ENCODE measurements at places on chromosomes 7 and 10. TPM values are rescaled to one million over a fixed set of nuclear protein-coding genes. Genes with fewer than 3 reads are reported as not detected.

- no peak for DNase-seq
Measured at GRCh38 chr7:69685293-69685631, 87.0 kb downstream of the AUTS2 start.

Gene GHRHR
- not detected for total RNA-seq

DNA sequence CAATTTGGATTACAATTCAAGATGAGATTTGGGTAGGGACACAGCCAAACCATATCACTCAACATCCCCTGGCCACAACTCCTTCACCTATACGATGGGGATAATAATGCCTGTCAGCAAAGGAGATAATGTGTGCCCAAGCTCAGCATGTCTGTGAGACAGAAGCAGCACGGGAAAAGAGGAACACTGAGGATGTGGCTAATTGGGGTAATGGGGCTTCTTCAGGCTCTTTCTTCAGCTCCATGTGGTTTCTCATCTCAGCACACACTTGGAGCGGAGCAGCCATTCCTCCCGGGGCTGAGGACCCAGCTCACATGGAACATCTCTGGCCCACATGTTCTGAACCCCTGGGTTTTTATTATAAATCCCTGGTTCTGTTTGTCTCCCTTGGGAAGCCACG, 136.0 kb upstream of the NAMPT start:
- no peak for DNase-seq

Gene RPEL1
- total RNA-seq, result not detected

Gene C7orf57
- not detected for total RNA-seq

- DNase-seq, result no peak
Measured at GRCh38 chr10:35573796-35574195, 31.3 kb upstream of the GJD4 start.

DNA sequence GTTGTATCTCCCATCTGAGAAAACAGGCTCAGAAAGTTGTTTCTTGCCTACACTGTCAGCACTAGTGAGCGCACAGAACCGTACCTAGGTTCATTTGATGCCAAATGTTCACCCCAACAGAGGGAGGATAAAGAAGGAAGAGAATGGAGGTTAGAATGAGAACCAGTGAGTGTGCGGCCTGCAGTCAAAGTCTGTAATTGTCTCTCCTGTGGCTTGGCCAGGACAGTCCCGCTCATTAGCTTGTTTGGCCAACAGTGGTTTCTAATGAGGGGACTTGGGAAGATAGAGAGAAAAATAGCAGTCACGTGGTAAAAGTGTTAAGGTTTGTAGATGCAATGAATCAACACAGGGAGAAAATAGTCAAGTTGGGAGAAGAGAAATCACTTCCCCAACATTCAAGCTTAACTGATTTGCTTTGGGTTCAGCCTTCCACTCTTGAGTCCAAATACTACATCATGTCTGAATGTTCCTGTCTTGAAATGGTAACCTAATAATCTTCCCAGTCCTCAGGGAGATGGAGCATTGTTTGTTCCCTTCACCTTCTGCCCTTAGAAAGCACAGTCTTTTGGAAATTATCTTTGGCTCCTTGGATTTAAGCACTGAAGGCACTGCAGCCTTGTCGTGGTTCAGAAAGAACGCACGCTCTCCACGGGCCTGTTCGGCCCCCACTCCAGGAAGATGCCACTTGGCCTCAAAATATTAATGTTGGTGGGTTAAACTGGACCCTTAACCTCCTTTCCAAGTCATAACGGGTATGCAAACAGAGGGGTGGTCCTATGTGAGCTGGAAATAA, 360.4 kb upstream of the ZNF32 start:
- DNase-seq, result no peak

Gene NCAPG2
- total RNA-seq, result 8.9 TPM

- DNase-seq, result no peak
Measured at GRCh38 chr10:79357180-79357579, 9.9 kb downstream of the PPIF start.

DNA sequence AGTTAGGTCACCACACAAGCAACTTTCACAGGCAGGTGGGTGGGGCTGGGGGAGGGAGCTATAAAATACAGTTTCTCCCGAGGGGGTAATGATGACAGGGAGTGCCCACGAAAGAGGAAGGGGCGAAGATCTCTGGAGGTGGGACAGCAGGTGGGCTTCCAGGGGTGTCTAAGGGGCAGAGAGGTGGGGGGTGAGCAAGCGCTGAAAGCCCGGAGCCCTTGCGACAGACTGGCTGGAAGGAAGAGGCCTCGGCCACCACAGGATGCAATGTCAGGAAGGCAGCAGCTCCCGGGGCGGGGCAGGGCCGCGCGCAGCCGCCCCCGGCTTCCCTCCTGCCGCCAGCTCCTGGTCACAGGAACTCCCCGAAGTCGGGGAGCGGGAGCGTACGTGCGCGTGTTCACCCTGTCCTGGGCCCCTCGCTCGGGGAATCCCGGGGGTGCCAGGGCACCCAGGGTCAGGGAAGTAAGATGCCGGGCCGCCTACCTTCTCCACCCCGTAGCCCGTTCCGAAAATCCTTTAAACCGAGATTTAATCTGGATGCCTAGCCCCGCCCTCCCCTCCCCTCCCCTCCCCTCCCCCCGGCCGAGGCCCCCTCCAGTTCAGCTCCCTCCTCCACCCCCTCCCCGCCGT, 105.2 kb upstream of the PPIF start:
- peak; percentile 84 for DNase-seq

Gene ZNF22
- 15.5 TPM for total RNA-seq

Gene ACHE
- total RNA-seq, result 41.4 TPM

DNA sequence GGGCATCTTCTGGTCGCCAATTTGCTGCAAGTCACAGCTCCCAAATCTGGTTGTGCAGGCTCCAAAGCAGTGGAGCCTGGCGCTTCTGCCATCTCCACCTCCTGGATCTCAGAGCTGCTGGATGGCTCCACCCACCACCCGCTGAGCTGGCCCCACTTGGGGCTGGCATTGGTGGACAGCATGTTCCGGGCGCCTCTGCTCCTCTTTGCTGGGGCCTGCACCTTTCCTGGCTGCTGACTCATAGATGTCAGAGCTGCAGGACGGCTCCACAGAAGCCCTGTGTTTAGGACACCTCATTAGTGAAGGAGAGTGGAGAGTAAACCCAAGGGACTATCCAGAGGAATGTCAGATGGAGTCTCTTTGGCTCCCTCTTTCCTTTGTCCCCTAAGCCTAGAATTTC, 27.4 kb downstream of the MAPK8 start:
- DNase-seq, result no peak

DNA sequence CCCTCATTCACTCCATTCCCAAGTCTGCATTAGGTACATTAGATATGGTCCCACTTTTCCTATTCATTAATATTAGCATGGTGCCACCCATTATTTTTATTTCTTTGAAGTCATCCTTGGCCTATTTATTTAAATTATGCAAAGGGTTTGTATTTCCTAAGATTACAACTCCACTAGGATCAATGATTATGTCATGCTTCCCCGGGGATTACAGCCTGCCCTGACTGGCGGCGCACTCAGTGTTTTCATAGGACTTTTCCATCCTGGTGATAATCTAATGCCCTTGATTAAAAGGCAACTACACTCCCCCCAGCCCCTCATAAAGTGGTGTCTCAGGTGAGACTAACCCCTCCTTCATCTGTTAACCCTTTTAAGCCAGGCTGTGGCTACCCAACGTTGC, 187.2 kb downstream of the POU6F2 start:
- DNase-seq, result no peak

DNA sequence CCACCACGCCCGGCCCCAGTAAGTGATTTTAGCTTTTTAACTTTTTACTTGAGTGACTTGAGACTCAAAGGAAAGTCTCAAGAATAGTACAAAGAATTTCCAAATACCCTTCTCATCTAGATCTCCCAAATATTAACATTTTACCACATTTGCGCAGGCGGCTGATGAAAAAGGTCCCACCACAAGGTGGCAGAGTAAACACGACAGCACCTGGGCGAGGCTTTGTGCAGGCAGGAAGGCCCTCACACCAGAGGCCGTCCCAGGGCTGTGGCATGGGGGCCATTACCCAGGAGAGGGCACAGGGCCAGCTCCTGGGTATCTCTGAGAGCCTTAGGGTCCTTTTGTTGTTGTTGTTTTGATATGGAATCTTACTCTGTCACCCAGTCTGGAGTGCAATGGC, 50.0 kb upstream of the WIPI2 start:
- no peak for DNase-seq

- DNase-seq, result no peak
Measured at GRCh38 chr10:103562383-103562782, 68.9 kb downstream of the NEURL1 start.

- no peak for DNase-seq
Measured at GRCh38 chr7:101969997-101970585, 152.7 kb downstream of the CUX1 start.

GRCh38 chr7:128906001-128906765, 4.3 kb downstream of the KCP start:
- DNase-seq, result no peak

DNA sequence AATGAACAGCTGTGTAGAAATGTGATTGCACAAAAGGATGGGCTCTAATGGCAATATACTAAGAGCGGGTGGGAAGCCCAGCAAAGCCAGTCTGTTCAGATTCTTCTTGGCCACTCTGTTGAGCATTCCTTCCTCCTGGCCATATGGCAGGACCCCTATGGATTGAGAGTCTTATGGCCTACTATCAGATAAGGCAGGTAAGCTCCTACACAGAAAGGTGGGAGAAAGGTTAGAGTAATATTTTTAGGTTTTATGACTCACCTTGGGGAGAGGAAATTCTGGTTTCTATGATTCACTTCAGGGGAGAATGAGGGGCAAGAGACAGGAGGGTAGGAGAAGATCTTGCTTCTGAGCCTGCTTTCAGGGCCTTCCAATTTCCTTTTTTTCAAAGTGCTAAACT, 15.1 kb upstream of the AKR1B10 start:
- no peak for DNase-seq

DNA sequence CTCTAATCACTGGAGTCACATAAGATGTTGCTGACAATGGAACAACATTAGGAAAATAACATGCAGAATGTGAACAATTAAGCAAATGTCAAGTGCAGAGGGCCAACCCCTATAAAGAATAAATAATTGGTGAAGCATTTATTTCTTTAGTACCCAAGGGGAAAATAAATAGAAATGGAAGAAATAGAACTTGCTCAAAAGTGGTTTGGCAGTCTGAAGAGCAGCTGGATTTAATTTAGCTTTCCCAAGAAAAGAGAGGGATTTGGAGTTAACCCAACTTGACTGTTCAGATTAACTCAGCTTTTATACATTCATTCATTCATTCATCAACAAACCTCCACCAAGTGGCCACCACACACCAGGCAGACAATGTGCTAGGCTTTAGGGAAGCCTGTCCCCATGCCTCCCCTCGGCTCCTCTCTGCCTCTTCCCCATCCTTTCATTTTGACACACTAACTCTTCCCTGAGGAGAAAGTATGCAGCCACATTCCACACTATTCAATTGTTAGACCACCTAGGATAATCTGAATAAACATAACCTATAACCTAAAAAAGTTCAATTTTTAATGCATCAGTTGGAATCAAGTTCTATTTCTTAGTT, 295.5 kb downstream of the AHR start:
- DNase-seq, result no peak

Gene SORCS3
- not detected for total RNA-seq

GRCh38 chr7:37352974-37353948, 95.4 kb downstream of the ELMO1 start:
- peak; percentile 45 for DNase-seq

Gene TRUB1
- 15.9 TPM for total RNA-seq

DNA sequence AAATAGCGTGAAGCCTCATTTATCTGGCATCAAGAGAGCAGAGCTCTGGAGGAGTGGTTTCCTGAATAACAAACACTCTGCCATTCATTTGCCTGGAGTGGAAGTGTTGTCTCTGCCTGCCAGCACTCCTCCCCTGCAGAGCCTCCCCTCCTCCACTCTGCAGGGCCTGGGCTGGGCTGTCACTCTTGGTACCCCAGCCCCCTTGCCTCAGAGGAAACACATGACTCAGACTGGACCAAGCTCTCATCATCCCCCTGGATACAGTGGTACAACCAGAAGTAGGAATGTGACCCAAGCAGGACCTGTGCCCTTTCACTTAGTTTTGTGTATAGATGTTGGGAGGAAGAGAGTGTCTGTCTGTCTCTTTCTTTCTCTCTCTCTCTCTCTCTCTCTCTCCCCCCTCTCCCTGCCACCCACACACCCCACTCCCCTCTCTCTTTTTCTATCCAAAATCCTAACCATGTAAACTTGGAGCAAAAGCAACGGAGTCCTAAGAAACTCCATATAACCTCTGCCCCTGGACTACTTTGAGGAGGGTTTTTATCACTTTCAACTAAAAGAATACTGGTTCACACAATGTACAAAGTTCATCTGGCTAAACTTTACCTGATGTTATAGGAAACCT, 43.9 kb downstream of the DOCK4 start:
- no peak for DNase-seq

- no peak for DNase-seq
Measured at GRCh38 chr7:18815261-18815960, 302.0 kb downstream of the TWIST1 start.

Gene GIMAP2
- 8.1 TPM for total RNA-seq

DNA sequence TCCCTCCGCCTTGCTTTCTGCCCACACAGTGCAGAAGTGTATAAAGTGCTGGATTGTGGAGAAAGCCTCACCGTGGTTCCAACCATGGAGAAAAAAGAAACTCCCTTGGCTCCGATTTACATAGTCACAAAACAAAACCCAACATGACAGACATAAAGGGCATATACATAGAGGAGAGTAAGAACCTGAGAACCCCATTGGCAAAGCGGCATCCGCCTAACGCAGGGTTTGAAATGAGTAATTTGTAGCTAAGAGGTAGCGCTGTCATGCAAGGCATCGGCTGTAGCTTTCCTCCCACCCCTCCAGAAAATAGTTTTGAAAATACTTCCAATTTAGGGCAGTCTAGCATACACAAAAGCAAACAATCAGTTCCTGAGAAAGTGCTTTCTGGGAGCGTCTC, 126.0 kb upstream of the NRBF2 start:
- DNase-seq, result no peak

Gene CCL24
- 3.4 TPM for total RNA-seq

GRCh38 chr10:20166096-20166675, 350.0 kb downstream of the PLXDC2 start:
- no peak for DNase-seq

GRCh38 chr10:84665883-84666463, 337.6 kb downstream of the CCSER2 start:
- DNase-seq, result peak; percentile 43

GRCh38 chr7:133344275-133344674, 91.4 kb downstream of the EXOC4 start:
- DNase-seq, result no peak

- no peak for DNase-seq
Measured at GRCh38 chr10:129766611-129767550, 197.2 kb downstream of the EBF3 start.

Gene SLC26A5
- 0.14 TPM for total RNA-seq

Gene CALML5
- not detected for total RNA-seq

GRCh38 chr7:8612584-8612983, 179.2 kb downstream of the NXPH1 start:
- DNase-seq, result no peak

GRCh38 chr10:115856580-115856979, 416.4 kb downstream of the GFRA1 start:
- no peak for DNase-seq

DNA sequence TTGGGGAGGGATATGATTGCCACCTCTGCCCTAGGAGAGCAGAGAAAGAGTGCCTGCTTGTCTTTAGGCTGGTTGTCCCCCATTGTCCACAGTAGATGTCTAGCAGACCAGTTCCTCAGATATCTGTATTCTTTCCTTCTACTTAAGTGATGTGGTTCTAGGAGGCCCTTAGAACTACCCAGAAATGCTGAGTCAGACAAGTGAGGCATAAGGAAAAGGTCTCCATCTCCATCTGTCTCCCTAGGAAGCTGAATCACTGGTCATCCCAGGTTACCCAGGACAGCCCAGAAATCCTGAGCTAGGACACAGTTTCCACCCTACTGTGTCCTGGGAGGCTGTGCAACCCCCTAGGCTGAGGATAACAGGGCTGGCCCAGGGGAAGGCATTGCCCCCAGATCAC, 93.4 kb upstream of the INHBA start:
- DNase-seq, result no peak

GRCh38 chr10:120521880-120522279, 64.9 kb downstream of the PLPP4 start:
- no peak for DNase-seq

Measured in mucosa of descending colon (tissue), 3 donors.